ENCODE measurements at places on chromosomes 16 and 17. TPM values are rescaled to one million over a fixed set of nuclear protein-coding genes. Genes with fewer than 3 reads are reported as not detected.
A peak's percentile ranks its signal among the peaks of the same experiment; 100 is the strongest.

The ITGB3 gene
- 19.5 TPM for total RNA-seq

The DPEP1 gene
- not detected for total RNA-seq

The PDXDC1 gene
- 103 TPM for total RNA-seq

The TBC1D3H gene
- 0.32 TPM for total RNA-seq

The UBN1 gene
- total RNA-seq = 33.6 TPM

The ZPBP2 gene
- not detected for total RNA-seq

The MT1M gene
- 50.8 TPM for total RNA-seq

The PROCA1 gene
- 1.6 TPM for total RNA-seq

DNA sequence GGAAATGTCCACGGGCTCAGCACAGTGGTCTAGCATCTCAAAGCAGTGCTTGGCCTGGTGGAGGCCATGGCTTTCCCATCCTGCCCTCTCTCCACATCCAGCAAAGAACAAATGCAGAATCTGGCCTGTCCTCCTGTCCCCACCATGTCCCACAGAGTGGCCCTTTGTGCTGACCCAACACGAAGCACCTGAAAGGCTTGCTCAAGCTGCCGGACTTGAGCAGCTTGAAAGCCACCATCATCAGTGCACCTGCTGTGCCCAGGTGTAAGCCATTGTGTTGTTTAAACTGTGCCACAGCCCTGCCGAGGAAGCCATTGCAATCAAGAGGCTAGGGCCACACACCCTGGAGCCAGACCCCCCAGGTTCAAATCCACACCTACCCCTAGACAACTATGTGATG is 115.5 kb downstream of the SOCS1 start:
- DNase-seq = no peak

- no peak for DNase-seq
Measured at GRCh38 chr17:17236295-17237025, 508 bp downstream of the FLCN start.

DNA sequence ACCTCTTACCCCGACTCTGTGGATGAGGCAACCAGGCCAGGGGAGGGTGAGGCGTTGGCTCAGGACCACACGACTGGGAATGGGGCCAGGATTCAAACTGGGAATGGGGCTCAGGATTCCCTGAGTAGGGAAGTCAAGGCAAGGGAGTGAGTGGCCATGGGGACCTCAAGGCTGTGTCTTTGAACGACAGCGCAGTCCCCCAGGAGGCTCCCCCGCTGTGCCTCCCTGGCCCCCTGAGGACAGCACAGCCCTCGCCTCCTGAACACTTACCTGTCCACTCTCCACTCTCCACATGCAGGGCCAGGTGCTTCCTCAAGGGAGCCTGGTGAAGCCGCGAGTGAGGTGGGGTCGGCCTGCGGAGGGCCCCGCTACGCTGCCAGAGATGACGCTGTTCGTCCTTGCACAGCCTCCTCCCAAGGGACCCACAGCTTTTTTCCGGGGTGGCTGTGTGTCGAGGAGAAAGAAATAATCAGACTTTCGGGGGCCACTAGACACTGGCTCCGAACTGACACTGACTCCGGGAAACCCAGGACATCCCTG is 6.9 kb downstream of the ZNF469 start:
- peak; percentile 15 for DNase-seq

GRCh38 chr16:17483351-17483750 is 12.6 kb upstream of the XYLT1 start:
- DNase-seq = no peak

GRCh38 chr17:74566132-74566753 is 1.1 kb downstream of the CD300H start:
- peak; percentile 45 for DNase-seq

GRCh38 chr17:61669522-61669921 is 78.5 kb upstream of the NACA2 start:
- DNase-seq = no peak

DNA sequence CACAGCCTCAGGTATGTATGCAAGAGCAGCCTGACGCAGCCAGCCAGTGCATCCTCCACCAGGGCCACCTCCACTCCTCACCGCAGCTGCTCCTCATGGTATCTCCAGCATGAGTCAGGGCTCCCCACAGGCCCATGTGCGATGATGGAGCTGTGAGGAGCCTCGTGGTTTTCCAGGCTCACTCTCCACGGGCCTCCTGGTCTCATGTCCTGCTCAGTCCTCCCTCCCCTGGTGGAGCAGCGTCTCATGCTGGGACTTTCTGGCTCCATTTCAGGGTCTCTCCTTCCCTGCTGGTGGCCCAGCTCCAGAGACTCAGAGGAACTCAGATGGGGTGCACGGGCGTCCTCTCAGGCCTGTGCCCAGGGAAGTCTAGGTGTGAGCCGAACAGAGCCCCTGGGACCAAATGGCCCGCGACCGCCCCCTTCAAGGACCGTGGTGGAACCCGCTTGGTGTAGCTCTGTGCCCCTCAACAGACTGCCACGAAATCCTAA is 70.4 kb downstream of the METRNL start:
- no peak for DNase-seq

DNA sequence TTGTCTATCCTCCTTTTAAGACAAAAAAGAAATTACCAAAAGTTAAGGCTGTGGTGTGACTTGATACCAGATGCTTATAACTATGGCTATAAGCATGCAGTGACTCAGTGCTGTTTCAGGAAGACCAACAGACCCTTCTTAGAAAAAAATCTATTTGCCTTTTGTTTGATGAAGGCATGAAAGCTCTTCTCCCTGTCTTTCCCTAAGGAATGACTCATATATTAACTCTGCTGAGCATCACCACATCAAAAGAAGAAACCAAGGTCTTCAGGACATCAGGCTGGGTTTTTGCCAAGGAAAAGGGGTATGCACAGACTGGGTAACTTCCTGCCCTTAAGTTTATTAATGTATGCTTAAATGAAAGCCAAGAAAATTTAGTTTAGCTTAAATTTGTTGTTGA is 47.1 kb downstream of the VMP1 start:
- no peak for DNase-seq

- DNase-seq = no peak
Measured at GRCh38 chr17:9185142-9185541, 163.8 kb downstream of the NTN1 start.

DNA sequence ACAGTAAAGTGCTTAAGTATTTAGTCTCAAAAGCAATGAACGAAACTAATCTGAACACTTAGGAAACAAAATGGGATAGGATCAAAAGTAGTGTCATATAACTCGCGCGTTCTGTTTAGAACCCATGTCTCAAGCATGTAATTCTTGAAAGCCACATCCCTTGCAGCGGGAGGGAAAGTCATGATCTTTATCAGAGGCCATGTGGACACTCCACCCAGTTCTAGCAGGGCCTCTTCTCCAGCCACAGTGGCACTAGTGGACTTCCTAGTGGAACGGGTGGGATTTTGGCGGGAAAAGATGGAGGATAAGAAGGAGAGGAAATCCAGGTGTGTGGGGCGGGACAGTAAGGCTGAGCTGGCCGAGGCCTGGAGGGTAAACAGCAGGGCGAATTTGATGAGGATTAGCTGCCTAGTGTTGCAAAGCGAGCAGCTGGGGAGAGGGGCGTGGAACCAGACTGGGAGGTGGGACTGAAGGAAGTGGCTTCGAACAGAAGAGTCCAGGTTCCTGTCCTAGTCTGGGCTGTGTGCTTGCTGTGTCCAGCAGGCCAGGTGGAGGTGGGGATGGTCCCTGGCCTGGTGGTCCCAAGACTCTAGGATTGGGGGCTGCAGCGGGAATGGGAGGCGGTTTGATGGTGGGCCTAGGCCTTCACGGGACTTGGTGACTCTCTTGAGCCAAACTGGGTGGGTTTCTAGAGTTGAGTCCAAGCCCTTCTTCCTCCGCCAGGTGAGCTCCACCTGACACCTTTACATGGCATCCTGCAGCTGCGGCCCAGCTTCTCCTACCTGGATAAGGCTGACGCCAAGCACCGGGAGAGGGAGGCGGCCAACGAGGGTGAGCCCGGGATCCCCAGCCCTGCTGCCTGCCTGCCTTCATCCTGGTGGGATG is 15.9 kb downstream of the POLR3E start:
- DNase-seq = no peak

DNA sequence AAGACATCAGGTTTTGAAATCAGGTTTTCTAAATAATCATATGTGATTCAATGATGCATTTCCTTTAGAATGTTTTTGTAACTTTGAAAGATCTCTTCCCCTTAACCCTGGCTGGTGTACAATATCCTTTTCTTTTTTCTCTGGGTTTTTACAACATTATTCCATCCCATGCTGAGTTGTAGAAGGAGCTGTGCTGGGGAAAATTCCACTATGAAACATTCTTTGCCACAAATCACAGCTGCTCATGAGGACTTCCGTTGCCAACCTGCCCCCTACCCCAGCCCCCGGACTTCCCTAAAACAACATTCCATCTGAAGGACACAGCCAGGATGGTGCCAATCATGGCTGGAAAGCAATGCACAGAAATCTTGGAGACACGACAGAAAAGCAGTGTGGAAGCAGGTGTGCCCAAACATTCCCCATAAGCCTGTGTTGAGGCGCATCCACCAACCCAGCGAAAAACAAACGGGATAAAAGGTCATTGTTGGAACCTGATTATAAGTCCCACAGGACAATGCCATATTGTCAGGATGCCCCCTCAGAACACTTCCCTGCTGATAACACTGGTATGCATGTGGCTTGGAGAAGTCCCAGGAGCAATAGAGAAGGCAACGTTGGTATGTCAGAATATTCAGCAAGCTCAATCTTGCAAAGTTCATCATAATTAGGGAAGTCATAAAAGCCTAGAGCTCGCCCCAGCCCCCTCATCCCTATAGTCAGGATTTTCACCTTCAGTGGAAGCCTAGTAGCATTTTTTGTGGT is 475.0 kb downstream of the HS3ST3B1 start:
- DNase-seq = no peak

- no peak for DNase-seq
Measured at GRCh38 chr17:73348018-73348828, 36.4 kb upstream of the CDC42EP4 start.

Measured in left cardiac atrium (tissue), 4 donors.